Cortex of kidney (tissue), 1 donor: ENCODE measurements at places on chromosomes 12 and 14.

- DNase-seq, result no peak
These were observed 14.8 kb upstream of the PPP1R1A start for GRCh38 chr12:54603173-54603814.

- no peak for DNase-seq
These were observed 678 bp downstream of the ZBTB25 start for GRCh38 chr14:64502887-64503433.

GRCh38 chr12:2177751-2178150, 125.0 kb downstream of the CACNA1C start:
- DNase-seq, result no peak

DNA sequence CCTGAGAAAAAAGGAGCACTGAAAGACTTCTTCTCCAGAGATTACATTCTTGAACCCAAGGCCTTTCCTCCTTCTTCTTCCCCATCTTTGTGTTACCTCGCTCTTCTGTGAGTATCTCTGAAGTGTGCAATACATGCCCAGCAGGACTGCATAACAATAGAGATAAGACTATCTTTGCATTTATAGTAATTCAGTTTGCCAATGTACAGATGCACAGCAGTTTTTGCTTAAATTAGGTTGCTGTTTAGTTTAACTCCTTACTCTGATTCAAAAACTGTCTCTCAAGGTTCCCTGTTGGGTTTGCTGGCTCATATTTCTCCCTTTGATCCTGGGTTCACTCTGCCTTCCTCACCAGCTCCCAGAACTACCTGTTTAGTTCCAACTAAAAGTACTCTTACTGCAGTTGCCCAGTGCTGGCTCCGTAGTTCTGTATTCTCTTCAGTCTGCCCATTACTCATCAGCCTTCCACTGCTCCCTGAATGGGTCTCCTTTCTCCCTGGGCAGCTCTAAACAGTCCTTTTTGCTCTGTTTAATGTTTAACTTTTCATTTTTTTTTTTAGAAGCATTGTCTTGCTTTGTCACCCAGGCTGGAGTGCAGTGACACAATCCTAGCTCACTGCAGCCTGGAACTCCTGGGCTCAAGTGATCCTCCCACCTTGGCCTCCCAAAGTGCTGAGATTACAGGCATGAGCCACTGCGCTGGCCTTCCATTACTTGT, 180.6 kb upstream of the CAND1 start:
- no peak for DNase-seq

DNA sequence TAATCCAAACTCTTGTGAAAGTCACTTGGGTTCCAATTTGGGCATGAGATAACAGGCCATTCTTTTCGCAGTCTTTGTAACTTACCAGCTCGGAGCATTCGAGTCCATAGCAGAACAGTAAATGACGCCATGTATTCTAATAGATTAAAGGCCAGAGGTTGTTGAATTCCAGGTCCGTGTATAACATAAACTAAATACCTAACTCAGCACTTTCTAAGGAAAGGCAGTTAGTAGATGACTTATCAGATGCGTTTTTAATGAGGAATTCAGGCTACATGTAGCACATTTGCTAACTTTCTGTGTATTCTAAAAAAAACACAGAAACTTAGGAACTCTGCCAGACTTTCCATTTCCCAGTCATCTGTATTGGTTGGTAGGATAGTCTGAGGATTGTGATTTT, 52.8 kb upstream of the ATF1 start:
- no peak for DNase-seq

GRCh38 chr12:96239711-96240635, 45.8 kb downstream of the ELK3 start:
- no peak for DNase-seq

GRCh38 chr12:116718655-116719454, 19.0 kb downstream of the SPRING1 start:
- no peak for DNase-seq

GRCh38 chr12:68287106-68287505, 33.7 kb upstream of the IL22 start:
- no peak for DNase-seq

GRCh38 chr12:5187136-5187535, 143.5 kb downstream of the KCNA5 start:
- no peak for DNase-seq

- DNase-seq, result no peak
These were observed 122.5 kb downstream of the DICER1 start for GRCh38 chr14:95034788-95035187.

GRCh38 chr12:68587448-68587873, 23.2 kb upstream of the RAP1B start:
- DNase-seq, result no peak

DNA sequence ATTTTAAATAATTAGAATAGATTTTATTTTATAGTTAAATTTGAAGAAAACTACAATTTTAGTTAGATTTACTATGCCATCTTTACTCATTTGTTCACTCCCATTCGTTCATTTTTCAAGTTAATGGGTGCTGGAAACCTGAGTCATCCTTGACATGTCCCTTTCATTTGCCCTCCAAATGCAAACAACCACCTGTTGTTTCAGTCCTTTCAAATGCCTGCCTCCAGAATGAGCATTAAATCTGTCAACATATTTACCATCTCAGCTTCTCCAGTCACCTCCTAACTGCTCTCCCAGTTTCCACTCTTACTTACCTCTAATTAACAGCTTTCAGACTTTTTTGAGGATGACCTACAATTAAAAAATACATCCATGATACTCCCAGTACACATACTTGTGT, 375.5 kb downstream of the RAD51B start:
- no peak for DNase-seq

DNA sequence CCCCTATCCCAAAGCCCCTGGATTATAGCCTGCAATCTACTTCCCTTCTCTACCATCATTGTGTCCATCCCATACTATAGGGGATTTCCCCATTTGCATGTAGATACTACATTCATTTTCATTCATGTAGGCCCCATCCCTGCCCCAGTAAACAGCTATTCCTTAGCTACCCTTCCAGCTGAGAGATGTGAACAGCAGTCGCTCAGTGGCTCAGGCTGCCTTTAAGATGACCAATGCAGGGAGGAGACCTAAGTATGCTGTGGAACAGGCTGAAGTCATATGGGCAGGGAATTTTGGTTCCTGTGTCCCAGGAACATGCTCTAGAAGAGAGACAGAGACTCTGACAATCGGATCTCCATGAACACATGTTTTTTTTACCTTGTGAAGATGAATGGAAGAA, 481.2 kb upstream of the SYT1 start:
- DNase-seq, result no peak

DNA sequence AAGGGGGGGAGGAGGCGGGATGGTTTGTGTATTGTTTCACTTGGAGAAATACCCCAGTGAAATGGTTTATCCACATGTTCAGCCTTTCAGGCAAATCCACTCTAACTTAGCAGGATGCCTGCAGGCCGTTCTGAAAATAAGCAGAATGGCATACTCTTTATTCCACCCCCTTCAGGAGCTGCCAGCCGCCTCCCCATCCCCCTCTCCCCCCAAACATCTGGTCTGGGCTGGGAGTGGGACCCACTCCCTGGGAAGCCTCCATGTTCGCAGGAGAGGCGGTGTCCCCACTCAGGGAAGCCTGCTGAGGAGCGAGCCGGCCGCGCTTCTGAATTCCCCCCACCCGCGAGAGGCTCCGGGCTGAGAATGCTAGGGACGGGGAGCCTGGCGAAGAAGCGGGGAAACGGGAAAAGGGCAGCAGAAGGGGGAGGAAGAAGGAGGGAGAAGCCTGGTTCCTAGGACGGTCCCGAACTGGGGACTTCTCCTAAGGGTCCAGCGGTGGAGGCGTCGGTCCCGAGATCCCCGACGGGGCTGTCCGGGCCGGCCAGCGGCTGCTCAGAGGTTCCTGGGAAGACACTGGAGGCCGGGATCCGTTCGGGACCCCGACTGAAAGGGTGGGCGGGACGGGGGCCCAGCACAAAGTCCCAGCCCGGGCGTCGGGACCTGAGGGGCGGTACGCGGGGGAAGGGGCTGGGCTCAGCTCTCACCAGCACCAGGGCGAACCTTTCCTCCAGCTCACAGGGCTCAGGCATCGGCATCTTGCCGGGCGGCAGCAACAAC, 666 bp downstream of the FMNL3 start:
- DNase-seq, result no peak

- DNase-seq, result no peak
These were observed 53.5 kb downstream of the SUDS3 start for GRCh38 chr12:118429688-118430383.
